ENCODE measurements at places on chromosomes 2 and 18.

GRCh38 chr2:136114382-136114781 is 3.6 kb downstream of the CXCR4 start:
- DNase-seq = no peak

DNA sequence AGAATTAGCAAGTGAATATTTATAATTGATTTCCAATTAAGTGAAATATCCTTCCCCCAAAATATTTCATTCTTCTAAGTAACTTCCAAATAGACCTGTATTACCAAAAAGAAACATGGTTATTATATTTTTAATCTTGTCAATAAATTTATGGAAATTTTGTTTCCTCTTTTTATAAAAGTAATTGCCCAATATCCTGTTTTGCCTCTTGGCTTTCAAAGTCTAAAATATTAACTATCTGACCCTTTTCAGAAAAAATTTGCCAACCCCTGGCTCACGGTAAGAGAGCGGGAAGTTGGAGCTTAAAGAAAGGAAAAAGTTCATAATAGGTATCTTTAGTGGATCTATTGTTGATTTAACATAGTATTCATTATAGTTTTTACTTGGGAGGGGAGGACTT is 20.4 kb upstream of the SANBR start:
- DNase-seq = no peak

DNA sequence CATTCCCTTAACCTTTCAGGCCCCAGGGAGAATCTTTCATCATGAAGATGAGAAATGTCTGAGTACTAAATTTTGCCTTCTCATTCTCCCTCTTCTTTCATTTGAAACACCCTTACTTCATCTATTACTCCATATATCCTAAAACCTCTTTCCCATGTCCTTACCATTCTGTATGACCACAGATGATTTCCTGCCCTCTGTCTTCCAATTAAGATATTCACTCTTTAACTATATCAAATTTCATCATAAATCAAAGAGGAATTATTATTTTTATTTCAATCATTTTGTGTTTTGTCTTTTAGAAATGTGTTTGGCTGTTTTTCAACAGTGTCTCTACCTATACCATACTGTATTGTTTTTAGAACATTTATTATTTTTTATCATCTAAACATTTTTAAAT is 964.9 kb upstream of the KLHL29 start:
- no peak for DNase-seq

DNA sequence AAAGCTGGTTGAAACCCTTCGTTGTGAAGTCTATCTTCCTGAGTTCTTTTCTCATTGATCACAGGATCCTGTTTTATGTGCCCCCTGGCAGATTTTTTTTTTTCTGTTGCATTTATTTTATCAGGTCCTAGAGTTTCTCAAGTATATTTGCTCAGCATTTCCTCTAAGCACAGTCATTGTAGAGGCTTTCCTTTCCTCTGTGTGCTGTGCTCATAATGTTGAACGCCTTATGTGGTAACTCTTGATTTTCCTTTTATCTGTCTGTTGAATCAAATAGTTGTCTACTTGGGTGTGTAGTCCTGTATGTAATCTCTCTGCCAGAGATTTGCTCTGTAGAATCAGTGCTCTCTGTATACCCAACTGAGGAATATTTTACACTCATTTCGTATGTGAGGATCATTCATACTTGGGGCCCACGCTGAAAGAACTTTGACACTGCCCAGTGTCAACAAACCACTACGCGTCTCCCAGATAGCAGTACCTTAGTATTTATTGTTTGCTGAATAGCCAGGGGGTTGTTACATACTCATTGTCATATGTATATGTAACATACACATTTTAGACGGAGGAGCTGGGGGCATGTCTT is 118.2 kb downstream of the CTNNA2 start:
- no peak for DNase-seq

DNA sequence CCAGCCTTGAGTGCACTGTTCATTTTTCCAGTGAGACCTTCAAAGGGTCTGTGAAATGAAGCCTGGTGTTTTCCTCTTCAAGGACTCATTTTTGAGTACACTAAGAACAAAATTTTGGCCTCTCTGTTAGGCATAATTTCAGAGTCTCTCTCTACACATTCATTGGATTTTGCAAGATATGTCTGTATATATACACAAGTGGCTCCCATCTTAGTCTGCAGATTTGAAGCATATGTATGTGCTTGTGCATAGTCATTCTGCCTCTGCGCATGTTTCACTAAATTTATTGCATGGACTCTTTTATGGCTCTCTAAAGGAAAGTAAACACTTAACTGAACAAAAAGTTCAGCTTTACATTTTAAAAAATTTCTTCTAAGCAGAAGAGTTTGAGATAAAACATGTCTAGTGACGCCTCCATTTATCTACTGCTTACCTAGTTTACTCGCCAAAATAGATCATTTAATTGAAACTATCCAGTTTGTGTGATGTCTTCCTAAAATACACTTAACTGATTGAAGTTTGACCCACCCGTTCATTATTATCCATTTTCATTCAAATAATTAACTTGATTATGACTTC is 145.9 kb downstream of the FMNL2 start:
- no peak for DNase-seq

- no peak for DNase-seq
Measured at GRCh38 chr2:157469726-157470125, 25.8 kb upstream of the CYTIP start.

DNA sequence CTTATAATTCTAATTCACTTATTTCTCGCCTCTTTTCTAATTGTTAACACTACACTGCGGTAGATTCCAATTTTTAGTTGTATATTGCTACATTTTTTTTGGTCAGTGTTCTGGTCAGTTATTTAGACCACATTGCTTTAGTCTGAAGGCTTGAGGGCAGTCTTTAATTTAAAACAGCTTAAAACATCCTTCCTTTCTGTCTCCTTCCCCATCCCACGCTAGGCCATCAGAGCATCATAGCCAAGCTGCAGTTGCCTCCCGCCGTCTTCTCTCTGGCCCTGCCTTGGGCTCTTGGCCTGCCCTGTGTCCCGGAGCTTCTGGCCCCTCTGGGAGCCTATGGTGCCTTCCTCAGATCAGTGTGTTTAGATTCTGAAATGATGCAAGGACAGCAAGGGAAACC is 52.6 kb upstream of the GLI2 start:
- no peak for DNase-seq

DNA sequence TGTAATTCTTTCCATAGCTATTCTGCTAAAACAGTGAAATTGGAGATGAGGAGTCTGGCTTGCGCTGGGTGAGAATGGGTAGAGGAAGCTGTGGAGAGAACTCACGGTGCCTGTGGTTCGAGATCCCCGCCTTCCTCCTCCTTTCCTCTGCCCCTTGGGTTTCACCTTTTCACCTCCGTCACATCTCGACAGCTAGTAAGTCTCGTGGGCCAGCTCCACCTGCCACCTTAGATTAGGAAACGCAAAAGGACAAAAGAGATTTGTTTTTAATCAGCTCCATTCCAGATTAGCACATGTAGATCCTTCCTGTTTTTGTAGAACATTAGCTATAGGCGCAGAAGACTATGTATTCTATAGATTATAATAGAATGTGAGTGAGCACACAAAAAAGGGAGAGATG is 20.6 kb downstream of the TRIB2 start:
- no peak for DNase-seq

DNA sequence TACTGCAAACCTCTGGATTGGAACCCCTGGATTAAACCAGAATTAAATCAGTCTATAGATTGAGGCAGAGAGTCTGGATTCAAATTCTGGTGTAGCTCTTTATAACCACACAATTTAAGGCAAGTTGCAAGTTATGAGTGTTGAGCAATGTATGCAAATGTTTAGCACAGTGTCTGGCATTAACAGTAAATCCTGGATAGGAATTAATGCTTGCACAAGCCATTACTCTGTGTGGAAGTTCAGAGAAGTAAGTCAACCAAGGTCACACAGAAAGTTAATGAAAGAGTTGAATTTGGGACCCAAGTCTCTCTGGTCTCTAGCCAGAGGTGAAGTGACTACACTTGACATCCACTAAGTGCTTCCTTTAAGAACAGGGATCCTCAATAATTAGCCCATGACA is 2.0 kb upstream of the MARCO start:
- no peak for DNase-seq

DNA sequence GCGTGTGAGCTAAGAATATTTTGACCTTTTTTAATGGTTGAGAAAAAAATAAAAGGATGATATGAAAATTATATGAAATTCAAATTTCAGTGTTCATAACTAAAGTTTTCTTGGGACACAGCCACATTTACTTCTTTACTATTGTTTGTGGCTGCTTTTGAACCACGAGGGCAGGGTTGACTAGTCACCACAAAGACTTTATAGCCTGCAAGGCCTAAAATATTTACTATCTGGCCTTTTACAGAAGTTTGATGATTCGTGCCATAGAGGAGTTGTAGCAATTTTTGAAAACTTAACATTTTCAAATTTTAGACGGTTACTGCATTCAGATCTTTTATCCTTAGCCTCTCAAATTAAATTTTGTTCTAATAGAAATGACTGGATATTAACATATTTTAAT is 69.9 kb downstream of the LIMS1 start:
- DNase-seq = no peak

- no peak for DNase-seq
Measured at GRCh38 chr2:73859721-73860586, 31.2 kb downstream of the STAMBP start.

DNA sequence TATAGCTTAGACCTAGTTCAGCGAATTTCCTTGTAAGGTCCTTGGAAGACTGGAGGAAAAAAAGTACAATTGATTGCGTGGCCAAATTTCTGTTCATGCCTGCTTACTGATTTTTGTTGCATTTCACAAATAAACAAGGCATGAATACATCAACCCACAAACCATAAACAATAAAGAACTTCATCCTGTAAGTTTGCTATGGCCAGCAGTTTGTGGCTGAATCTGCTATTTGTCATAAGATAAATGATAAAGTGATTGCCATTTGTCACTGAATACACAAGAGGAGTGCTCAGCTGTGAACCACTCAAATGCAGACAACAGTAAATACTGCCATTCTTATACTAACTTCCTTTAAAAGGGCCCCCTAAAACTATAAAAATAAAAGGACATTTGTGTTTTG is 259.5 kb downstream of the CCDC178 start:
- DNase-seq = no peak

- no peak for DNase-seq
Measured at GRCh38 chr2:201127570-201127969, 11.6 kb downstream of the CFLAR start.

DNA sequence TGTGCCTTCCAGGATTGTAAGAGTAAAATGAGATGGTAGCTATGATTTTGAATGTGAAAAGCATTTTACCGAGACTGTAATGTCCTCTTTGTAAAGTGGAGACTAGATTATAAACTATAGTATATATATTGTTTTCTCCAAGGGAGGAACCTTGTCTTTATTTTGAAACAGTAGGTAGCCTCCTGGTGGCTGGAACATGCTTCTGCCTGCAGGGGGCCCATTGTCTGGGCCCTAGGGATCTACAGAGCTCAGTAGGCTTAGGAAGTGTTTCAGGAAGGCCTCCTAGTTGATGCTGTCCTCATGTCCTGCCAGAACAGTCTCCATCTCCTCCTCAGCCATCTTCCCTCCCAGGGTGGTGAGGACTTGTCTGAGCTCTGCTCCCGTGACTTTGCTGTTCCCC is 3.0 kb downstream of the PIKFYVE start:
- no peak for DNase-seq

DNA sequence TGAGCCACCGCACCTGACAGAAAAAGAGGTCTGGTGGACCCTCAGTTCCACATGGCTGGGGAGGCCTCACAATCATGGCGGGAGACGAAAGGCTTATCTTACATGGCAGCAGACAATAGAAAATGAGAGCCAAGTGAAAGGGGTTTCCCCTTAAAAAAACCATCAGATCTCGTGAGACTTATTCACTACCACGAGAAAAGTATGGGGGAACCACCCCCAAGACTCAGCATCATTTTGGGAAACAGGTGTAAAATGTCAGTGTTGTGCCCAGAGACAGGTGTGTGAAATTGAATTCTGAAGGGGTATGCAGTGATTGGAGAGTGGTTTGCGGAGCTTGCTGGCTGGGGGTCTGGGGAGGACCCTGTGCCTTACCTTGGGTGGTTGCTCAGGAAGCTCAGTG is 4.6 kb upstream of the D2HGDH start:
- no peak for DNase-seq

DNA sequence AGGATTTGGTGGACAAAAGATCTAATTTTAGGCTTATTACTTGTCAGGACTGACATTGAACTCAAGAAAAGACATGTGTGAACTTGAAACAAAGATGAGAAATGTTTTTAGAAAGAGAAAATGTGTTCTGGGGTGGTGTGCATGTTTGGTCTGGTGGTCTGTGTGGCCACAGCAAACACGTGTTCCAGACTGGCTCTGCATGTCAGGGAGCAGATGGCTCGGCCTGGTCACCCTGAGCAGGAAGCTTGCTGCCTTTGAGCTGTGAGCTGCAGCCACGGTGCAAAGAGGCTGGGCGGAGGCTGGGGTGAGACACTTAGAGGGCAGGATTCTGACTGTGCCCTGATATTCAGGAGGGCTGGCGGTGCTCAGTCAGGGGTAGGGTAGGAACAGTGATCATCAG is 186.1 kb downstream of the CTIF start:
- no peak for DNase-seq

DNA sequence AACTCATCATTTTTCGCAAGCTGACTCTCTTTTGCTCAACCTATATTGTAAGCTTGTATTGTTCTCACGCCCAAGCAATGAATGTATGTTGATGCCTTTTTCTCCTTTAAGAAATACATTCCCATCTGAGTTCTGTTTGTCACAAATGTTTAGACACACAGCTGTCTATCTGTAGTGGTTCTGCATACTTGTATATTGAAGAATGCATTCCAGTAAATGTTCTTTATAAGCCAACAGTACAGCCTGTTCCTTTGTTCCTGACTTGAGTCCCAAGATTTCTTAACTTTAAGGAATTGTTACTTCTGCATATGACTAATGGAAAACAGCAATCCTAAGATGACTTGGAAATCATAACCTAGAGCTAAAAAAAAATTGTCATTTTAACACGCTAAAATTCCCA is 849.1 kb upstream of the POU3F3 start:
- no peak for DNase-seq

- no peak for DNase-seq
Measured at GRCh38 chr2:223735659-223736244, 101.6 kb downstream of the AP1S3 start.

- DNase-seq = peak; percentile 7
Measured at GRCh38 chr2:130920415-130921163, 83.9 kb downstream of the ARHGEF4 start.

Measured in NCI-H510A (cell line).